Cortex of kidney (tissue), 1 donor: ENCODE measurements at places on chromosomes 11 and 22.

- no peak for DNase-seq
Observed at GRCh38 chr22:50207383-50208140, 6.8 kb downstream of the SELENOO start.

DNA sequence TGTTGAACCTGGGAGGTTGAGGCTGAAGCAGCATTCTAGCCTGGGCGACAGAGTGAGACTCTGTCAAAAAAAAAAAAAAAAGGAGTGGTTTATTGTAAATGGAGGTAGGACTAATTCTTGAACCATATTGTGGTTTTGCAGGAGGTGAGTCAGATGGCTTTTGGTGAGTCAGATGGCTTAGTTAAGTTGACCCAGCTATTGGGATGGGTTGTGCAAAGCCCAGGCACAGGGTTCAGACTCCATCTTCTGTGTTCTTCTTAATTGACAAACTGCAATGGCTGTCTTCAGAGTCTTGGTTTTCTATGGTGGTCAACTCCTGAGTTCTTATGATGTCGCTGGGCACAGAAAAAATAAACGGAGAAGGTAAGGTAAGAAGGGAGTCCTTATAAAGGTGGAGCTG lies 182.7 kb downstream of the ADAMTS15 start:
- no peak for DNase-seq

DNA sequence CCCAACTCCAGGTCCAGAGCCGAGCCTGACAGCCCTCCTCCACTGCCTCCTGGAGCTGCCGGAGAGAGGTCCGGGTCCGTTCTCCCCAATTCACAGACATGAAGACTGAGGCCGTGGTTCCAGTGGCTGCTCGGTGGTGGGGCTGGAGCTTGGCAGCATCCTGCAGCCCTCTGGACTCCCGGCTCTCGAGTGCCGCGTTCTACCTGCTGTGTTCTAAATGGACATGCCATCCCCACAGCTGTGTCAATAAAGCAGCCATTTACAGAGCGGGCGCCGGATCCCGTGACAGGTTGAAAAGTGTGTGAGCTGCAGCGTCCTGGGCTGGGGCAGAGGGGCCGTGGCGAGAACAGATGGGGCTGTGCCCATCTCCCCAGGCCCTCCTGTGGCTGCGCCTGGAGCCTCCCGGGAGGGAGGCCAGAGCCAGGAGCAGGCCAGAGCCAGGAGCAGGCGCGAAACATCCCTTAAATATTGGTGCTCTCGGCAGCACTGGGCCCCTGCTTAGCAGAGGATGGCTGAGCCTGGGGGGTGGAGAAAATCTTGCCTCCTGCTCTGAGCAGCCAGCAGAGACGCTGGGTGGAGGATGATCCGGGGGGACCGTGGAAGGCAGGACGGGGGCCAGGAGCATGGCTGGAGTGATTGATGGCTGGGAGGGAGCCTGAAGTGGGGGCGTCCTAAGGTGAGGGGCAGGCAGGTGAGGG lies 46.2 kb downstream of the FLRT1 start:
- DNase-seq = no peak

DNA sequence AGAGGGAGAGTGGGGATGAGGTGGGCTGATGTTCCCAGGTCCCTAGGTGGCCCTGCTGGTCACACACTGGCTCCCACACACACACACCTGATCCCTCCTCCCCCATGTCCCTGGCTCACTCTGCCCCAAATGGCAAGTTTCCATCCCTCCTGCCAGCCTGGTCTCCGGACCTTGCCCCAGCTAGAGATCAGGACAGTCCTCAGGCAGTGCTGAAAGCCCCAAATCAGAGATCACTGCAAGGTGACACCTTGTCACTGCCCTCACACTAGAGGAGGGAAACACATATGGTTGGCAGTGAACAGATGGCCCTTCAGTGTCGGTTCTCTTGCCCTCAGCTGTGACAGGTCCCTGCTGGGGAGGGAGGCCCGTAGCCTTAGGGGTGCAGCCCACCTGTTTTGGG lies 7.6 kb downstream of the TMPRSS5 start:
- DNase-seq = no peak

DNA sequence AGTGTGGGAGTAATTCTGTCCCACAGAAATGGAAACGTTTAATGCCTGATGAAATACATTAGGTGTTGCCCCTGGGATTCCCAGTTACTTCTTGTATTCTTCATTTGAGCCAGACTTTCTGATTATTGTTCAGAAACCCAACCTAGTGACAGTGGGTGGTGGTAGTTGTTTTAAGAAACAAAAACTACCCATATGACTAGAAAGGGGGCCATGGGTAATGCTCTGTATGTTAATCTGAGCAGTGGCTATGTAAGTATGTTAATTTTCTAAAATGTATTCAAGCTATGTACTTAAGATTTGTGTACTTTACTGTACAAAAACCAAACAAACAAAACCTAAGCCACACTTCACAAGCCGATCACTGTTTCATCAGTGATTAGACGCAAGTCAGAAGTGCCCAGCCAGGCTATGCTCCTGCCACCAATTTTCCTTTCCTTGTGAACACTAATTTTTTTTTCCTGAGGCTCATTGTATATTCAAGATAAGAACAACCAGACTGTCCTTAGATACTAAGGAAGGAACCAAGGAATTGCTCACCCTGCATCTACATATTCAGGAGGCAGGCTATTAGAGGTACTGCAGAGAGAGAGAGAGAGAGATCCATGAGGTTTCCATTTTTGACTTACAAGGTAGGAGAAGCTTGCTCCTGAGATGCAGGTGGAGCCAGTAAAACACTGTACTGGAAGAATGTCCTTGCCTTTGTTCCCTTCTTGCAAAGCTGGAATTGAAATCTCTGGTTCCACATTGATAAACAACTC lies 122.7 kb downstream of the DBX1 start:
- DNase-seq = no peak

DNA sequence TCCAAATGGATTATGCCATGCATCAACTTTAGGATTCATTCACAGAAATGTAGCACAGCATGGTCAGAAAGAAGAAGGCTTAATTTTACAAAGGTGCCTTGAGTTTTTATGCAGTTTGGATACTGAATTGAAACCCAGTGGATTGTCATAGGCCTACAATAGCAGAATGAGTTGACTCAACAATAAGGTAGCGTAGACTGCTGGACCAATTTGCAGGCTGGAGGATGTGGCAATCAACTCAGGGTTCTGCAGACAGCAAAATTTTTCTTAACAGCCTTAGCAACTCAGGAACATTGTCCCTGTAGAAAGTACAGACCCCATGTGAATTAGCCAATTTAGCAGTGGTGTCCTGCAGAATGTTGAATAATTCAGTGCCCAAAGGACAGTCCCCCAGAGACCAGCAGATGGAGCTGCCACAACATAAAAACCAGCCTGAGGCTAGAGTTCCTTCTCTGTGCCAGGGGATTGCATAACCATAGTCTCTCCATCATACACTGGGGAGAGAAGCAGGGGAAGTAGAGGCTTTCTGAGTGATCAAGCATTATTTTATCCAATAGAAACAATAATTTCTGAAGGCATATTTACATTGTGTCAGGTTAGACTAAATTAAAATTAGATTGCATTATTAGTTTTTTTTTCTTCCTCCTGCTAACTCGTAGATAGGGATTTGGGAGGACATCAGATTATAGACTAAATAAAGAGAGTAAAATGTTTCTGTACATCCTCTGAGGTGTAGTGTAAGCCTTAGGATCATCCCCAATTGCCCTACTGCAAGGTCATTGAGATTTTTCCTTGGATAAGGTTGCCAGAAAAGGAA lies 20.3 kb upstream of the MRPL17 start:
- DNase-seq = no peak

GRCh38 chr22:47552024-47552423 lies 789.6 kb downstream of the TBC1D22A start:
- no peak for DNase-seq

DNA sequence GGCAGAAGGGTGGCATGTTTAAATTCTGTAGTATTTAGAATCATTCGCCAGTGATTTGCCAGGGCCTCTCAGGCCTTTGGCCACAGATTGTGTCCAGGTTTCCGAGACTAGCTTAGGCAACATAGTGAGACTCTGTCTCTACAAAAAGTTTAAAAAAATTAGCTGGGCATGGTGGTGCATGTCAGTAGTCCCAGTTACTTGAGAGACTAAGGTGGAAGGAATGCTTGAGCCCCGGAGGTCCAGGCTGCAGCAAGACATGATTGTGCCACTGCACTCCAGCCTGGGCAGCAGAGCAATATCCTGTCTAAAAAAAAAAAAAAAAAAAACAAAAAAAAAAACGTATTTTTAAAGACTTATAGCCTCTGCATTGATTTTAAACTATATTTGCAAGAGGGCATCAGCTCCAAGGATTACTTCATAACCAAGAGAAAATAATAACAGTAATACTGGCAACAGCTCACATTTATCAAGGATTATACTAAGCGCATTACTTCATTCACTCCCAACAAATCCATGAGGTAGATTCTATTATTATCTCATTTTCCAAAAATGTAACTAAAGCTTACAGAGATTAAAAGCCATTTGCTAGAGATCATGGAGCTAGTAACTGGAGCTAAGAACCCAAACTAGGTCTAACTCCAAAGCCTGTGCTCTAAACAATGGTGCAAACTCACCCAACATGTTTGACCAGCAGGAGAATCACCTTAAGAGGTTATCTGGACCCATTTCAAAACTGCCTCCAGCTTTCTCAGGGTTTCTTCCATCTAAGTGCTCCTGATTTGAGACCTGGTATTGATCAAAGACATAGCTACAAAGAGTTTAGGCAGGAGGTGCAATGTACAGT lies 32.6 kb upstream of the SLC6A5 start:
- DNase-seq = no peak

DNA sequence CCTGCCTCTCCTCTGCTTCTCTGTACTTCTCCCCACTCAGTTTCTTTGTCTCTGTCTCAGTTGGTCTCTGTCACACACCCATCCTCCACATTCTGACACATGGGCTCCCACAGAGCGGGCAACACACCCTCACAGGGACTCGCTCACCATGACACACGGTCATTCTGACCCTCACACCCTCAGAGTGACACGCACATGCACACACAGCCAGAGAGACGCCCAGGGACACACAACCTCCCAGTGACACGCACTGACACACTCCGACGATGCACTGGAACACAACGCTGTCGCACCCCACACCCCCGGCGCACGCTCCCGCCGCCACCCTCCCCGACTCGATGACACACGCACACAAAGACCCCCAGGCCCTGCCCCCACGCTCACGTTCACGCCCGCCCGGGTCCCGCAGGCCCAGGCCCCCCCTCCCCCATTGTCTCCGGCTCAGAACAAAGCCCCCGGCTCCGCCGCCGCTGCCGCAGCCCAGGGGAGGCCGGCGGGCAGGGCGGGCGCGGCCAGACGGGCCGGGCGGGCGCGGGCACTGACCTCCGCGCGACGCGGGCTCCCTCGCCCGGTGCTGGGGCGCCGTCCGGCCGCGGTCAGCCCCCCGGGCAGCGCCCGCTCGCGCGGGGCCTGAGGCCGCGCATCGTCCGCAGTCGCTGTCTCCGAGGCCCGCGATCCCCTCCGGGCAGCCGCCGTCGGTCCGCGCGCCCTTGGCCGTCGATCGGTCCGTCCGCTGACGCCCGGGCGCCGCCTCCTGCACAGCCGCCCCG lies 404 bp downstream of the DCHS1 start:
- no peak for DNase-seq

- no peak for DNase-seq
Observed at GRCh38 chr22:29431986-29432385, 6.4 kb upstream of the RFPL1 start.

DNA sequence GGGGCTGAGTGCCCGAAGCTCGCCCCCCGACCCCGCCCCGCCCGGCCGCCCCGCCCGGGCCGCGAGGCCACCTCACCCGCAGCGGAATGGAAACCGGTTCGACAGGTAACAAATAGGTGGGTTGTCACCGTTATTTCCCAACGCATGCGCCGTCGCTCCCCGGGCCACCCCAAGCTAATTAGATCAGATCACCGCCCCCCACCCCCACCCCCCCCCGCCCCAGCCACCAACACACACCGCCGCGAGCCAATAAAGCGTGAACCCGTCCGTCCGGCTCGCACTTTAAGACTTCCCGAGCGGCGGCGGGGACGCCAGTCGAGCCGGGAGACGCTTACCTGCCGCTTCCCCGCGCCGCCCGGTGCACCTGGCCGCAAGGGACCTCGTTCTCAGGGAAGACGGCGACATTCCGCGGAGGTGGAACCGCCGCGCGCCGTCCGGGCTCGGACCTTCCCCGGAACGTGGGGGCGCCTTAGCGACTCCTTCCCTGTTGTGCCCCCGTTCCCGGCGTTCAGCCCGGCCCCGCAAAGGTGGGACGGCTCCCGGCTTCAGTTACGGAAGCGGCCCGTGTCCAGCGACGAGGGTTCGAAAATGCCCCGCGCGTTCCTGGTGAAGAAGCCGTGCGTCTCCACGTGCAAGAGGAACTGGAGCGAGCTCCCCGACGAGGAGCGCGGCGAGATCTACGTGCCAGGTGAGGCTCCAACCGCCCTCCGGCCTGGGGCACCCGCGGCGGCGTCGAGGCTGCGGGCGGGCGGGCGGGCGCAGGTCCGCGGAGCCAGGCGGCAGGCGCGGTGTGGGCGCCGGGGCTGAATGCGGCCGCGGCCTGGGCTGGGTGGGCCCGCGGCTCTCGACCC lies at the start of gene OVOL1:
Gene OVOL1 (plus strand): TSS at position 278 of the 851 bp plus-strand sequence. CDS start 311 bp downstream, at position 589.
- DNase-seq = no peak

DNA sequence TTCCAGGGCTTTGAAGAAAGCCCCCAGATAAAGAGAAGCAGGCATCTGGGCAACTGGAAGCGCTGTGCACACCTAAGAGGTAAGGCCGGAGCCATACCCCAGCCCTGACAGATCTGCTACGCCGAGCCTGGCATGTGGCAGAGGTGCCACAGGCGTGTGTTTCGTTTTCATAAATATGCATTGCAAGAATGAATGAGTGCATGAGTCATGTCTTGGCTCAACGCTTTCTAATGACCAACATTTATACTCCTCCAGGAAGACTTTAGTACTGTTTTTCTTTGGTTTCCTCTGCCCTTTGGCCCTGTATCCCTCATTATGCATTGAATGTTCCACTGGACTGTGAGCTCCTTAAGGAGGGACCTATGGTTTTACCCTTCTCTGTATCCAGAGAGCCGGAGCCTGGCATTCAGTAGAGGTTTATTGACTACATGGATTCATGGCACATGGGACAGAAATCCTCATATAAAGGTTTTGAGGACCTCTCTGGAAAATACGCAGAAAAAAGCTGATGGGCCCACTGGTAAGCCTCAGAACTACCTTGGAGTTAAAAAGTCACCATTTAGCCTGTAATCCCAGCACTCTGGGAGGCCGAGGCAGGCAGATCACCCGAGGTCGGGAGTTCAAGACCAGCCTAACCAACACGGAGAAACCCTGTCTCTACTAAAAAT lies 38.9 kb upstream of the CSNK2A3 start:
- no peak for DNase-seq

DNA sequence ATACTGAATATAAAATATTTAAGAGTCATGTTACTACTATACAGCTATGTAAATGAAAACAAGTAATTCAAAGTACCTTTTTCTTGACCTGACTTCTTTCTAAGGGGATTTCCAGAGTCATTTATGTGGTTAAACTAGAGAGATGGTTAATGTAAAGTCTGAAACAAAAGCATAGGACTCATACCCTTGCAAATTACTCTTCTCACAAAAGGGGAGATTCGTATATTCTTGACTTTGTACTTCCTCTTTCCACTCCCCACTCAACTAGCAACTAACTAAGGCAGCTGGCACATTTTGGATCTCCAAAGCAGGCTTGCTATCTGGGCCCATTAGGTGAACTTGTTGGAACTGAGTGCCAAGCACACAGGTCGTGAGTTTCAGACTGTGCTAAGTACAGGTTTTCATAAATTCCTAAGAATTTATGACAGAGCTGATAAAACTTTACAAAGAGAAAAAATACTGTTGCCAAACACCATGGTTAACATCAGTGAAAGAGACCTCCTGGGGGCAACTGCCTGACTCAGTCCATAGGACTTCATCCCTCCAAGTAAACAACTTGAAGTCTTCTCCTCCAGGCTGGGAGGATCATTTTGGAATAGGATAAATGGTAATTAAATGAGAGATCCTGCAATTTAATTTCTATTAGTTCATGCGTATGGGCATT lies 77.0 kb upstream of the DDI1 start:
- DNase-seq = no peak

- DNase-seq = no peak
Observed at GRCh38 chr22:46763051-46763705, 728 bp downstream of the TBC1D22A start.
